ENCODE measurements at places on chromosomes 11 and 22.

DNA sequence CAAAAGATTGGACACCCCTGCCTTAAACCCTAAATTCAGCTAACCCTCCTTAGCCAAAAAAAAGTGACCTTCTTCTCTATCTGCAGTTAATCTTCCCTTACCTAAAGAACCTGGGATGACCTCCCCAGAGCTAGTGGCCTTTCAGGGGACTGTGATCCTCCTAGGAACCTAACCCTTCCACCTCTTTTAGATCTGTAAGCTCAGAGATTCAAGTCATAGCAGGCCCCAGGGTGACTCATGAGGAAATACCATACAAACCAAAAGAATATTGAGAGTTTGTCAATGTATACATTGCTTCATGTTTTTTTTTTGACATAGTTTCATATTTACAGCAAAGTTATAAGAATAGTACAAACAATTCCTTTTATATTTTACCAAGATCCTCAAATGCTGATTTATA lies 38.3 kb upstream of the CXCR5 start:
- peak; percentile 7 for DNase-seq

GRCh38 chr11:86798988-86799387 lies 1.4 kb upstream of the PRSS23 start:
- peak; percentile 69 for DNase-seq

DNA sequence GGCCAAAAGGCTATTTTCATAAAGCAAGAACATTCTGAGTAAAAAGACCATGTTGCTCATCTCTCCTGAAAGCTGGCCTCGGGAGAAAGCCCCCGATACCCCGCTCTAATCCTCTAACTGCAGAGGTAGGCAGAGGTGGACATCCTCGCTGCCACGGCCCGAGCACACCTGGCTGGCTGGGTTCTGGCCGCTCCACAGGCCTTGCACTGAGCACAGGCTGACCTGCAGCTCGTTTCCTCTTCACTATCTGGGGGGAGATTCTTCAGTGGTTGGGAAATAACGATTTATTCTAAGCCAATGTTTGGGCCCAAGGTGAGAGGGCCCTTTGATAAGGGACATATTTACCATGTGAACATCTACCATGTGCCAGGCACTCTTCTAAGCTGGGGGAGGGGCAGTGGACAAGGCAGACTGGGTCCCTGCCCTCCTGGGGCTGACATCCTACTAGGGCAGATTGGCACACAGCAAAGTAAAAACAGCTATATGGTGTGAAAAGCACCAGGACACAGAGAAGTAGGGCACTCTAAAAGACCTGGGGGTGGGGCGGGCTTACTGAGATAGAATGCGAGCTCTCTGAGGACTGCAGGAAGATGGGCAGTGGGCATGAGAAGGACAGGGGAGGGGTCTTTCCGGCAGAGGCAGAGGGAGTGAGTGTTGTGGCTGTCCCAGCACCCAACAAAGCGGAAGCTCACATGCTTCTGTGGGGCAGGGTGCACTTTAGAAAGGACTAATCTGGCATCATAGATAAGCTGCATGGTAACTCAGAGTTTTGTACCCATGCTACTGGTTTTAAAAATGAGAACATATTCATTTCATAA lies 65.5 kb upstream of the ARFGAP3 start:
- no peak for DNase-seq

DNA sequence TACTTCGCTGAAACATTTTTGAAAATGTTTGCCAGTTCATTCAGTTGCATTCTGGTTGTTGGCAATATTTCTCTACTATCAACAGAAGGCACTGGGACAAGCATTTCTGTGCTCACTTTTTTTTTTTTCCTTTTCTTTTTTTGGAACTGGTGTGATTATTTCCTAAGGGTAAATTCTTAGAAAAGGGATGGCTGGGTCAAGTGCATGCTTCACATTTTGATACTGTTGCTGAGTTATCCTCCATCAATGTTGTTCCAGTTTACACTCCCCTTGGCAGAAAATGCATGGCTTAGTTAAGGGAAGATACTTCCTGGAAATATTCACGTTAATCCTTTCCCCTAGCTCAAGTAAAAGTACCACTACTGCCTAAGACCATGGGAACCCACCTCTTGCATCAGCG lies 81.8 kb downstream of the OSBP2 start:
- DNase-seq, result no peak

- peak; percentile 69 for DNase-seq
Measured at GRCh38 chr11:124892750-124893454, 4.8 kb downstream of the ROBO4 start.

GRCh38 chr11:89433278-89433677 lies 57.9 kb downstream of the NOX4 start:
- DNase-seq, result no peak

GRCh38 chr22:40560551-40560950 lies 76.0 kb downstream of the MRTFA start:
- peak; percentile 73 for DNase-seq

- peak; percentile 36 for DNase-seq
Measured at GRCh38 chr11:10050561-10050960, 243.5 kb downstream of the SBF2 start.

- DNase-seq, result no peak
Measured at GRCh38 chr22:20324139-20324516, 4.3 kb upstream of the DGCR6L start.

- DNase-seq, result no peak
Measured at GRCh38 chr11:18075444-18075843, 29.4 kb upstream of the TPH1 start.

- DNase-seq, result no peak
Measured at GRCh38 chr11:69750108-69750850, 24.9 kb downstream of the FGF4 start.

GRCh38 chr22:24189249-24190158 lies 8.2 kb downstream of the SUSD2 start:
- DNase-seq, result peak; percentile 36

DNA sequence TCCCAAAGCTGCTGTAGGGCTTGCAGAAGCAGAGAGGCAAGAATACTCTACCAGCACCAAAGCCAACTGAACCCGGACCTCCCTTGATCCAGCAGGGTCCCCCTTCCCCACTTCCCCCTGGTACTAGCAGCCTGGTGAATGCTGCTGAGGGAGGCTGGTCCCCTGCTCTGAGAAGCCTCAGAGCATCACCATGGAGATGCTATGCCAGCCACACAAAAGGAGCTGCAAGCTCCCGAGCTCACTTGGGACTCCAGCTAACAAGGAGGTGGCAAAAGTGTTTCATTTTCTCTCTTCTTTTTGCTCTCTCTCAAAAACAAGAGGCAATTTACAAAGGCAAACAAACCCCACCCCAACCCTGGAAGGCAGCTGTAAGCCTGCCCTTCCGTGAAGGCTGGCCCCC lies 509.8 kb downstream of the BUD13 start:
- DNase-seq, result no peak

- peak; percentile 10 for DNase-seq
Measured at GRCh38 chr11:129785383-129786111, 30.1 kb upstream of the TMEM45B start.

- DNase-seq, result no peak
Measured at GRCh38 chr22:21622919-21623647, 6.7 kb downstream of the YDJC start.

DNA sequence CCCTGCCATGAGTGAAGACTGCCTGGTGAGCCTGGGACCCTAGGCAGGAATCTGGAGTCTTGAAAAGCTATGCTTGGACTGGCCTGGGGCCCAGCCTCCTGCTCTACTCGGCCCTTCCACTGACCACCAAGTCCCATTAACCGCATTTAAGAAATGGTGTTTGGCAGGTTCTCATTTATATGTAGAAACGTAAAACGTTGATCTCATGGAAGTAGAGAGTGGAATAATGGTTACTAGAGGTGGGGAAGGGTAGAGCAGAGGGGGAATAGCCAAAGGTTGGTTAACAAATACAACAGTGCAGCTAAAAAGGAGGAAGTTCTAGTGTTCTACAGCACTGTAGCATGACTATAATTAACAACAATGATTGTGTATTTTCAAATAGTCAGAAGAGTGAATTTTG lies 72.9 kb upstream of the EED start:
- no peak for DNase-seq

- no peak for DNase-seq
Measured at GRCh38 chr11:42049650-42050049, 590.2 kb upstream of the LRRC4C start.

GRCh38 chr11:61037441-61038093 lies 64.7 kb upstream of the CD5 start:
- DNase-seq, result no peak

GRCh38 chr11:90698238-90698637 lies 475.4 kb upstream of the CHORDC1 start:
- no peak for DNase-seq

DNA sequence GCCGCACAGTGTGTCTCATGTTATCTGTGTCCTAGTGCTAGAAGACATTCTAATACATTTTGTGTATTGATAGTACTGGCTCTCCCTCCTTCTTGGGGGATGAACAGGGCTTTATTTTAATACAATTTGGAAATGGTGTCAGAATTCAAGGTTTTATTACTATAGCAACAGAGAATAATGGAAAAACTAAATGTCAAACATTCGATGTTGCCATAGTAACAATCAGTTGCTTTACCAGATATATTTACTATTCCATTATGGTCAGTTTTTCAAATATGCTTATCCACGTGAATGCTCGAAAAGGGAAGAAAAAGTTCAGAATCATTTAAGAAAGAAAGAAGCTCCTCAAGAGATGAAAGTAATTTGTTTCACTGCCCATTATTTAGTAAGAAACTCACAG lies 8.6 kb upstream of the MSANTD4 start:
- no peak for DNase-seq

DNA sequence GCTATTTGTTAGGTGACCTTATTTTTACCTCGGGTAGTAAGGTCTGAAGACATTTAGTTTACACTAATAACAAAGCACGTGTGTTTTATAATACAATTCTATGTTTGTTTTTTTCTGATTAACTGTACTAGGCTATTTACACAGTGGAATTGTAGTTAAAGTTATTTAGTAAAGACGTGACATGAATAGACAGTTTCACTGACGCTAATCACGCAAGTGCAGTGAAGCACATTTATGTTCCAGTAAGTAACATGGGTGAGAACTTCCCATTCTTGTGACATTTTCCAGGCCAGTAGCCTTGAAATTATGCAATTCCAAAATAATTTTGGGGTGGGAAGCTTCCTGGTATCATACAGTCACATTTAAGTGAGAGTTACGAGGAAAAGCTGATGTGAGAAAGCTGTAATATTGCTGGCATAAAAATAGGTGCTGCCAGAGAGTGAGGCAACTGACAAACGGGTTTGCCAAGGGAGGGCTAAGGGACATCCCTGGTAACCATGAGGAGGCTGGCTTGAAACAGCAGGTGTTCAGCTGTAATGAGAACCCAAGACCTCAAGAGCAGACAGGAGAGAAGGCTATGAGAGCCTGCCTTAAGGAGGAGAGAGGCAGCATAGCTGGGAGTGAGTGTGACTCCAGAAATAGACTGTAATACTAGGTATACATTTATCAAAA lies 378.8 kb downstream of the DCDC1 start:
- no peak for DNase-seq

DNA sequence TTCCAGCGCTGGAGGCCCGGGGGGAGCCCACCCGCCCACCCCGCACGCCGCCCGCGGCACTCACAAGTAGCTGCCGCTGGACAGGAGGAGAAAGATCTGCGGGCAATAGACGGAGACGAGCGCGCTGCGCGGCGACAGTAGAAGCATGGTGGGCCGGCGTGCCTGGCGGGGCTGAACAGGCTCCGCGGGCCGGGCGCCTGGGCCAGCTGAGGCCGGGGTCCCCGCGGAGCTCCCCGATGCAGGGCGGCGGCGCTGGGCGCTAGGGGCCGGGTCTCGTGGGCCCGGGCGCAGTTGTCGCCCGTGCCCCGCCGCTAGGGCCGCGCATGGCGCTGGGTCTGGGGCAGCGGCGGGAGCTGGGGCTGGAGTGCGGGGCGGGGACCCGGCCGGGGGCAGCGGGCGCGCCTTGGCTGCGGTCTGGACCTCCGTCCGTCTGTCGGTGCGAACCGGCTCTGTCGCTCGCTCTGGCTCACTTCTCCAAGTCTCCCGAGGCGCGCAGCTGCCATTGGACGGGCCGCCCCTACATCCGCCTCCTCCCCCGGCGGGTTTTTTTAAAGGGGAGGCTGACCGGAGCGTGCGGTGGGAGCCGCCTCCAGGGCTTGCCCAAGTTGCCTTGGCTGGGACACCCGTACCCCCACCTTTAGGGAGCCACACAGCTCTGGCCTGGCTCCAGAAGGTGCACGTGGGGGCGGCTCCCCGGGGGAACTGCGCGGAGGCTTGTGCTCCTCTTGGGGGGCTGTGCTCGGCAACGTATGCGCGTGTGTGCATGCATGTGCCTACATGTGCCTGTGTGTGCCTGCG lies 4.7 kb downstream of the WNT7B start:
- no peak for DNase-seq

GRCh38 chr11:6320411-6321155 lies at the start of gene CAVIN3:
CAVIN3 (minus strand) TSS chr11:6320501; CDS start chr11:6320476, 25 bp downstream.
- no peak for DNase-seq

DNA sequence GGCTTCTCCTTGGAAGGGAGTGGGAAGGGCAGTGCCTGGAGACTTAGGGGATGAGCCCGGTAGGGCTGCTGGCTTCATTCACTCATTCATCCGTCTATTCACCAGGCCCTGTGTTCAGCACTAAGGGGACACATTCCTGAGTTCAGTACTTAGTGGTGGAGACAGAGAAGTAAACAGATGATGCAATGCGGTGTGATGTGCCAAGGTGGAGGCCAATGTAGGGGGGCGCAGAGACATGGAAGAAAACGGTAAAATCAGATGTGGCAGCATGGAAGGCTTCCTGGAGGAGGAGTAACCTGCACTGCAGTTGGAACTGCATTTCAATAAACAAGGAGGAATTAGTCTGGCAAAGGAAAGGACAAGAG lies 21.3 kb downstream of the GRIK4 start:
- DNase-seq, result no peak

Data from dermis microvascular lymphatic vessel endothelial cell (primary cell).